Stimulated activated CD4-positive, alpha-beta T cell treated with anti-CD3 and anti-CD28 coated beads, Interleukin-4, amount 100 ng/mL, for 4 hours (primary cell): ENCODE measurements at places on chromosomes 5 and 9.

DNA sequence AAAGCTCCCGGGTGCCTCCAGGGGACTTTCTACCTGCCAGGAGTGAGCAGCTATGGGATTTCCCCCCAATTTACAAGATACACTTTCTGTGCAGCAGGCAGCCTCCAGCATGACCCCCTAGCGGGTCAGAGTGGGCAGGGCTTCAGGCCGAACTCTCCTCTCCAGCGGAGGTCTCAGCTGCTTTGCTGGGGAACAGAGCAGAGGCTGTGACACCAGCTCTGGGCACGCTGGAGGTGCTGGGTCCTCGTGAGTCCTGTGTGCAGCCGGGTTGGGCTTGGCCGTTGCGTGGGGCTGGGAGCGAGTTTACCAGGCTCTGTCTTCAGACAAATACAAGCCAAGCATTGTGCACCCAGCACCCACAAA, 2.9 kb downstream of the NRARP start:
- DNase-seq: no peak

GRCh38 chr5:69467442-69468225, 25.0 kb upstream of the OCLN start:
- no peak for DNase-seq

GRCh38 chr9:18824095-18824666, 208.8 kb downstream of the SAXO1 start:
- no peak for DNase-seq

GRCh38 chr5:91434348-91434747, 51.2 kb upstream of the ARRDC3 start:
- no peak for DNase-seq

DNA sequence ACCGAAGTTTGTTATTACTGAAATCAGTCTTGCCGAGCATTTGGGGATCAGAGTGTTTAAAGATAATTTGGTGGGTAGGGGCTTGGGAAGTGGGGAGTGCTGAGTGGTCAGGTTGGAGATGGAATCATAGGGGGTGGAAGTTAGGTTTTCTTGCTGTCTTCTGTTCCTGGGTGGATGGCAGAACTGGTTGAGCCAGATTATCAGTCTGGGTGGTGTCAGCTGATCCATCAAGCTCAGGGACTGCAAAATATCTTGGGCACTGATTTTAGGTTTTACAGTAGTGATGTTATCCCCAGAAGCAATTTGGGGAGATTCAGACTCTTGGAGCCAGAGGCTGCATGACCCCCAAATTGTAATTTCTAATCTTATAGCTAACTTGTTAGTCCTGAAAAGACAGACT, 5.4 kb upstream of the ANKRD31 start:
- no peak for DNase-seq

- no peak for DNase-seq
Measured at GRCh38 chr9:94638335-94639060, 820 bp downstream of the FBP1 start.

- no peak for DNase-seq
Measured at GRCh38 chr9:136728548-136729123, 14.1 kb downstream of the LCN10 start.
